ENCODE measurements at places on chromosomes 4 and X.

GRCh38 chrX:53595266-53595810, 91.2 kb downstream of the HUWE1 start:
- DNase-seq = peak; percentile 1

DNA sequence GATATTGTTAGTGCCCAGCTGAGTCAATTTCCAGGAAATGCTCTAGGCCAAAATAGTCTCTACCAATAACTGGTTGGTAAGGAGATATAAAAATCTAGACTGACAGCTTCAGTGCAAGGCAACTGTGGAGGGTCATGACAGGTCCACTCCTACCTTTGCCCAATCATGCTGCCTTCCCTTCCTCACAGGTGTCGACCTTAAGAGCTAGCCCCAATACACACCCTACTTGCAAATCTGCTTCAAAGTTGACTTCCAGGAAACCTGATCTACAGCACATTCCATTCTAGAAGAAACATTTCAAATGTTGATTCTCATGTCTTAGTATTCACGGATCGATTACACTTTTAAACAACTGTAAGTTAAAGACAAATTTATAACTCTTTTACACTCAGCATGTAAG, 1455.5 kb downstream of the TECRL start:
- no peak for DNase-seq

GRCh38 chrX:135086197-135086854, 34.0 kb downstream of the ETDB start:
- peak; percentile 81 for DNase-seq

DNA sequence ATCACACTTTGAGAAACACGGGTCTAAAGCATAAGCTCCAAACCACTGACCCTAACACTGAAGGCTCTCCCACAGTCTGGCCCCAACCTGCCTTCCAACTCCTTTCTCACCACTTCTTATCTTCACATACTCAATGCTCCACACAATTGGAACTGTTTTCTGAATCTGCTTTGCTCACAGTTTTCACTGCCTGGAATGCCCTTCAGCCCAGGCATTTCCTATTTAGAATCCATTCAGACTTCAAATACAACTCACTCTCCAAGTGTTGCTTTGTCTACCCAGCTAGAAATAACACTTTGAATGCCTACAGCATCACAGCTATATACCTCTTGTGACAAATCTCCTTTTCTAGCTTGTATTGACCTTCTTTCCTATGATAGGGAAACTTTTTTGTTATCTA, 10.2 kb downstream of the OTUD4 start:
- no peak for DNase-seq

DNA sequence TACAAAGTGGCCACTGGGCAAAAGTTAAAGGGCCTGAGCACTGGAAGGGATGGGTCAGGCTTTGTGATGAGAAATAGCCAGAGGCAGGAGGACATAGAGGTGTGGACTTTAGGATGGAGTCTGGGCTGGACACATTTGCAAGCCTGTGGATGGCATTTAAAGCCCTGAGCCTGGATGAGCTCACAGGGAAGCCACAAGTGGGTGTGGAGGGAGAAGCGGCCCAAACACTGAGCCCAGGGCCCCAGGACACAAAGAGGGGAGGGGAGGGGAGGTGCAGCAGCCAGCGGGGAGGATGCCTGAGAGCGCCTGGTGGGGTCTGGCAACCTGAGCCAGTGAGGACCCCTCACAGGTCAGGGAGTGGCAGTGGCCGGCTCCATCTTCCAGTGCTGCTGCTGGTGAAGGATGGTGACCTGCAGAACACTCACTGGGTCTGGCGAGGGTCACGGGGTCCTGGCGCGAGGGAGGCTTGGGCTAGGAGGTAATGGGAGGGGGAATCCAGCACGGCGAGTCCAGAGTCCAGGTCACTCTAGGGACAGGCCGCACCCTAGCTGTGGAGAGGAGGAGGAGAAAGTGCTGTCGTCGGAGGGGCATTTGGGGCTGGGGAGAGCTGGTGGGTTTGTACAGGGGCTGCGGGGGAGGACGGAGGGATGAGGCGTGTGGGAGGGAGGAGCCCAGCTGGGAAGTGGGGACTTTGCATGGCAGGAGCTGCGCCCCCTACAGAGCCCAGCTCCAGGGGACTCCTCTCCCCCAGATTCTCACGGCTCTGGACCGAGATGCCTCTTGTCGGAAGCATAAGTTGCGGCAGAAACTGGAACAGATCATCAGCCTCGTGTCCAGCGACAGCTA, 7.0 kb downstream of the LAGE3 start:
- DNase-seq = no peak

- peak; percentile 35 for DNase-seq
These were observed 60.2 kb downstream of the PDGFRA start for GRCh38 chr4:54289316-54289715.

- DNase-seq = no peak
These were observed 90.0 kb upstream of the GATB start for GRCh38 chr4:151850791-151851213.

DNA sequence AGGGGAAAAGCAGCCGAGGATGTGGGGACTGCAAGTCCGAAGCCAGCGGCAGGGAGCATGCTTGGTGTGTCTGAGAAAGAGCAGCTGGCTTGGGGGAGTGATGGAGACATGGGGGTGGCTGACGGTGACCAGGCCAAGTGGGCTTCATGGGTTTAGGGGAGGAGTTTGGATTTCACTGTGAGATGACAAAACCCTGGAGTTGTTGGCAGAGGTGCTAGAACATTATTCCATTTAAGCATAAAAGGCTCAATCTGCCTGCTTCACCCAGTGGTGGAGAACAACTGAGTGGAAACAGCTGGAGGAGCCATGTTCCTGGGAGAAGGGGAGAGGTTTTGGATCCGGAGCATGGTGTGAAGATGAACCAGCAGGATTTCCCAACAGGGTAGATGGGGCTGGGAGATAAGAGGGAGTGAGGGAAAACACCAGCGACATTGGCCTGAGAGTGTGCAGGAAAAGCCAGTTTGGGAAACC, 318.0 kb upstream of the TAPT1 start:
- no peak for DNase-seq

DNA sequence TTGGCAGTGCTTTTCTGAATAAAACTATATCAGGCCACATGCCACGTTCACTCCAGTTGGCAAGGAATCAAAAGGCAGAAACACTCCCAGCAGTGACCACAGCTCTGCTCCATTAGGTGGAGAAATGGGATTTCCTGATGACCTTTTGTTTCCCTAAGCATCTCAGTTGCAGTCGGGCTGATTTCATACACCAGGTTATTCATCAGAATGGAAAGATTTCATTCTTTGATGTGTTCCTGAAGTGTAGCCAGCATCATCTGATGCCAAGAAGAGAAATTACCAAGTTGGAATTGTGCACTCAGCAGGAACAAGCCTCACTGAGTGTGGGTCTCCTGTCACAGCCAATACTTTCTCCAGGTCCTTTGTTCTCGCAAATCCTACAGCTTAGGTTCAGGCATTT, 193.7 kb downstream of the SPATA18 start:
- DNase-seq = no peak

DNA sequence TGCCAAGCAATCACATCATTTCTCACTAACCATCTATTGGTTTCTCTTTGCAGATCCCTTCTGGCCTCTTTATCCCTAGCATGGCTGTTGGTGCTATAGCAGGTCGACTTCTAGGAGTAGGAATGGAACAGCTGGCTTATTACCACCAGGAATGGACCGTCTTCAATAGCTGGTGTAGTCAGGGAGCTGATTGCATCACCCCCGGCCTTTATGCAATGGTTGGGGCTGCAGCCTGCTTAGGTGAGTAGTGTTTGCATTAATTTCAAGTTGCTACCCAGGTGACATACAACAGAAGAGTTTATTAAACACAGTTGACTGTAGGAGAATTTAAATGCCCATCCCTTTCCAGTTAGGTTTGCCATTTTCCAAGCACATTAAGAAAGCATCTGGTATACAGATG, 112.2 kb downstream of the AKAP4 start:
- no peak for DNase-seq

DNA sequence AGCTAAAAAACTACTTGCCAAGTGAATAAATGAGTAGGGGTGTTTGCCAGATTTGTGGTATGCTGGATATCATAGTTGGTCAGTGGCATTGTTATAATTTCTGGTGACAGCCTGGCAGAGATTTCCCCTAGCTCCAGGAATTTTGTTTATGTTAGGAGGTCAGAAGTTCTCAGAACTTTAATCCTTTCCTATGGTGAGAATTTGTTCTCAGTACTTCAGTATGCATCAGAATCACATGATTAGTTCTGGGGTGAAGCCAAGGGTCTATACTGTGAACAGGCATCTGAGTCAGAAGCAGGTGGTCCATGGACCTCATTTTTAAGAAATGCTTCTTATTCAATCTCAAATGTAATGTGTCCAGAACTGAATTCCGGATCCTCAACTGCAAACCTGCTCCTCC, 10.5 kb downstream of the RASSF6 start:
- no peak for DNase-seq

DNA sequence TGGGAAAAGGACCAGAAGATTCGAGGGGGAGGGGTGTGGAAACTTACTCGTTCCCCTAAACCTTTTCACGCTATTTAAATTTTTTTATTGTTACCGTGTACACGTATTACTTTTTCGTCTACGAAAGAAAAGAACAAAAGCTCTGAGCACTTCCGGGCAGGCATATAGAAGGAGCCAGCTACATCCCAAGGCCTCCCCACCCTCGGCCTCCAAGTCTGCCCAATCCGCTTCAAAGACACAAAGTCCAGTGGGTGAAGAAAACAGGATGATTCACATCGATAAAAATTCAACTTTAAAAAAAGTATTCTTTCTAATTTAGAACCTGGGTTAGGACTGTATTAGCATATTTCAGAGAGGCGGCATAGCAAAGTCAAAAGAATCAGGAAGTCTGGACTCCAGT, 23.1 kb downstream of the SEL1L3 start:
- no peak for DNase-seq

DNA sequence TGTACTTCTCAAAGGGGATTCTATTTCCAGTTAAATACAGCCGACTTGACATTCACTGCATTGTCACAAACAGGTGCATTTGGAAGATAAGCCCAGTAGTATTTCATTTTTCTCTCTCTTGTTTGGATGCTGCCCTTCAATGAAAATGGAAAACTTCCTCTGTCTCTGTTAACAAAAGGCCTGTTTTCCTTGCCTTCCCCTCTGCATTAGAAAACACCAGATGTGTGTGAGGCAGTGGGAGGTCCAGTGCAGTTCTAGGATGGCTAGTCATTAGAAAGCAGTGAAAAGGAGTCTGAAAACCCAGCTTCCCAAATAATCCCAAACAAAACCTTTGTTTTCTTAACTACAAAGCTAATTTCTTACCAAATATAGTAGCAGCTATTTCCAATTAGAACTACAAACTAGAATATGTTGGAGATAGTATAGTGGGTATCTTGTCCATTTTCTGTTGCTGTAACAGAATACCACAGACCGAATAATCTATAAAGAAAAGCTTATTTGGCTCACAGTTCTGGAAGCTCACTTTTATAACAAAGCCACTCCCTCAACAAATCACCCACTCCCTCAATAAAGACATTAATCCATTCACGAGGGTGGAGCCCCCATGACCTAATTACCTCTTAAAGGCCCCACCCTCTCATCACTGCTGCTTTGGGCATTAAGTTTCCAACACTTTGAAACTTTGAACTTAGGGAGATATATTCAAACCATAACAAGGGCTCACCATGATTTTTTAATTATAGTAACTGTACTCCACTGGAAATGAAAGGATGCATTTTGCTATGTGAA, 452.1 kb upstream of the RPS6KA3 start:
- no peak for DNase-seq

DNA sequence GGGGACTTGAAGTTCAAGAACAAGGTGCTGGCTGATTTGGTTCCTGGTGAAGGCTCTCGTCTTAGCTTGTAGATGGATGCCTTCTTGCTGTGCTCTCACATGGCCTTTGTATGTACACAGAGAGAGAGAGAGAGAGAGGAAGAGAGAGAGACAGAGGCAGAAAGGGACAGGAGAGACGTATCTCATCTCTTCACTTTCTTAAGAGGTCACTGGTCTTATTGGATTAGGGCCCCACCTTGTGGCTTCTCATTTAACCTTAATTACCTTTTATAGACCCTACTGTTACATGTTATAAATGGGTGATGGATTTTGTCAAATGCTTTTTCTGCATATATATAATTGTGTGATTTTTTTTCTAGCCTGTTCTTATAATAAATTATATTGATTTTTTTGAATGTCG, 1444.2 kb downstream of the ADGRL3 start:
- DNase-seq = peak; percentile 75

DNA sequence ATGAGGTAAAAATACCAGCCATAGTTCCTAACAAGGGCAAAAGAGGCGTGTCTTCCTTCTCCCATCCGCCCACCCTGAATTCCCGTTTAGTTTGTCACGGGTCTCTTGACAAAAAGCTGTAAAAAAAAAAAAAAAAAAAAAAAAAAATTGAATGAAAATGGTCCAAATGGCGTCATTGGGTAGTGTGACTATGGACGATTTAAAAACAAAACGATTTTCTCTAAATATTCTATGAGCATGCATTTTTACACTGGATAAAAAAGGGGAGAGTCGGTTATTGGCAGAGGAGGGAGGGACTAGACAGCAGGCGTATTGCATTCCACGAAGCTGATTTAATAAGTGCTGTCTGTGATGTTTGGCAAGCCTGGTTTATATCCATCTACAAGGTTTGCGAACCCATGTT, at the start of gene FAM133A:
Gene FAM133A, plus strand, starts transcription at position 338 of the 403 bp plus-strand sequence. CDS start 35,214 bp downstream, outside the sequence.
- DNase-seq = no peak

GRCh38 chr4:147836807-147837206, 104.9 kb downstream of the ARHGAP10 start:
- no peak for DNase-seq

DNA sequence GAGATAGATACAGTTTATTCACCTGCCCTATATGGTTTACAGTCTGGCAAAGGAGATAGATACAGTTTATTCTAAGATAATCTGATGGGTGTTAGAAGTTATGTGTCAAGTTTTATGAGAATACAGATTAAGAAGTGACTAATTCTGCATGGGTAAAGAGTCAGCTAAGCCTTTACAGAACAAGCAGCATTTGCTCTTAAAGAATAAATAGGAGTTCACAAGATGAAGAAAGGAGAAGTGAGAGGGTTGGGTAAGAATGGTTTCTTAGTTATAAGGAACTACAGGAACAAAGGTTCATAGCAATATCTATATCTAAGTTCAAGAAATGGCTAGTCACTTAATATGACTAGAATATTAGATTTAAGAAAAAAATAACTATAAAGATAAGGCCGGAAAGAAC, 47.6 kb downstream of the THOC2 start:
- peak; percentile 36 for DNase-seq

DNA sequence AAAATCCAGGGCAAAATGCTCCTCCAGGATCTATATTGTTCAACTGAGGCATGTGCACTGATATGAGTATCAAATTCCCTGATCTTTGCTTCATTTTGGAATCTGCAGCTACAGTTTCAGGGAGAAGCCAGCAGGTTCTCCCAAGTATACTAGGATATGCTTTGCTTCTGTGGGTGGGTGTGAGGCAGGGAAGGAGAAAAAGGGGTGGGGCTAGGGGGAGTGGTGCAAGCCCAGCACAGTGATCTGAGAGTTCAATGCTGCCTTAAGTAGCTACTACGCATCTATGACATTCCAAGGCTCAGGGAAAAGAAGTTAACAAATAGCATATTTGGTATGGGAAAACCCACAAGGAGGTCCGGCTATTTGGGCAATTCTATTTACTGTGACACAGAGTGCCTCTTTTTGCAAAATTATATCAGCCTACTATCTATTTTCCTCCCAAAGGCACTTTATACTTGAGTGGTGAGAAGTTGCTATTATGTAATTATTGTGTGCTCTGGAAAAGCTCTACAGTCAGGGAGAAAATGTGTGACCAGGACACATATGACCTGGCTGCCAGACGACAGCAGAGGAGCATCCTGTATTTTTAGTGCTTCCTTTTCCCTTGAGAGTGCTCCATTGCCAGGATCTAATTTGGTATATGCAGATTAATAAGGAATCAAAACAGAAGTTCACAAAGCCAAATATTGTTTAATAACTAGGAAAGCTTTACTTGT, 162.0 kb downstream of the RNF150 start:
- no peak for DNase-seq
